ENCODE measurements at places on chromosomes 3 and 15.
A peak's percentile ranks its signal among the peaks of the same experiment; 100 is the strongest.

DNA sequence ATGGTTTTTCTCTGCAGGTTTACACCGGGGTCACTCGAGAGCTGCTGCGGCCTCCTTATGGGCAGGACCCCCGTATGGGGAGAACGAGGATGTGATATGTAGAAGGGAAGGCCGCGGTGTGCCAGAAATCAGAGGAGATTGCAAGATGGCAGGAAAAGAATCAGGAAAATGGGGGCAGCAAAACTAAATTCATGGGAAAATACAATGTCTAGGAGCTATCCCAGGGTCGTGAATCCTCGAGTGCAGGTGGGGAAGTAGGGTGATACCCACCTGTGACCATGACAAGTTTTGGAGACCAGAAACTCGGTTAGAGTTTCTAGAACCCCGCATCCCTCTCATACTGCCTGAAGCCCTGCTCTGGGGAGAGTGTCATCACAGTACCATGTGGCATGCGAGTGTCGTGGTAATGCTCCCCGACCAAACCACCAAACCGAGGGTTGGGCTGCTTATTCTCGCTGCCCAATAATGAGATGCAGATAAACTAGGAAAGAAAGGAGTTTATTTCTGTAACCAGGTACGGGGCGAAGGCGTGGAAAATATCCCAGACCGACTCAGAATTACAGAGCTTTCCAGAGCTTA lies 781 bp downstream of the TRNT1 start:
- no peak for DNase-seq

DNA sequence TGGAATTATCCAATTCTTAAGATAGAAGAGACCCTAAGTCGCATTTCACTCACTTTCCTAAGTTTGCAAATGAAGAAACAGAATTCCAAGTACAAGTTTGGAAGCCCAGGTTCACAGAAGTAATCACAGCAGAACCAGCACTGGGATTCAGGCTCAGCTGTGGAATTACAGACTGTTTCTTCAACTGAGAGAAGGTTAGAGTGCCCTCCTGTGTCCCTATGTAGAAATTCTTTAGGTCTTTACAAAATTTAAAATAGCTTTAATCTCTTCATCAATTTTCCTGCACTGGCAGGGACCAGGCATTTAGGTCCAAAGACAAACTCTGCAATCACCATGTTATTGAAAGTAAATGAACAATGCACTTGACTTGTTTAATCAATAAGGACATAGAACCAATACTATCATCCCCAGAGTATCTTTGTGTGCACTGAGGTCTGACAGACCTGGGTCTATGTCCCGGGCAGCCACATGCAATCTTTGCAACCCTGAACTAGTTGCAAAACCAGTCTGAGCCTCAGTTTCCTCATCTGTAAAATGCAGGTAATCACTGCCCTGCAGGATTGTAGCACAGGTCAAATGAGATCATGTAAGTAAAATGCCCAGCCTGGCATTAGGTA lies 96.3 kb upstream of the ZBED2 start:
- DNase-seq, result no peak

DNA sequence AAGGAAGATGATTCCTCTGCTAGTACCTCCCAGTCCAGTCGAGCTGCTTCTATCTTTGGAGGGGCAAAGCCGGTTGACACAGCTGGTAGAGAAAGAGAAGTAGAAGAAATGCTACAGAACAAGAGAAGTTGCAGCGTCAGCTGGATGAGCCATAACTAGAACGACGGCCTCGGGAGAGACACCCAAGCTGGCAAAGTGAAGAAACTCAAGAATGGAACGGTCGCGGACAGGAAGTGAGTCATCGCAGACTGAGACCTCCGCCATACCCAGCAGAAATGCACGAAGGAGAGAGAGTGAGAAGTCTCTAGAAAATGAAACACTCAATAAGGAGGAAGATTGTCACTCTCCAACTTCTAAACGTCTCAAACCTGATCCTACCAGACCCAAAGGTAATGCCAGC lies 19.0 kb upstream of the PARP14 start:
- no peak for DNase-seq

- DNase-seq, result no peak
Measured at GRCh38 chr3:34107669-34108068, 309.2 kb downstream of the PDCD6IP start.

- no peak for DNase-seq
Measured at GRCh38 chr3:72316501-72317279, 531.6 kb downstream of the SHQ1 start.

DNA sequence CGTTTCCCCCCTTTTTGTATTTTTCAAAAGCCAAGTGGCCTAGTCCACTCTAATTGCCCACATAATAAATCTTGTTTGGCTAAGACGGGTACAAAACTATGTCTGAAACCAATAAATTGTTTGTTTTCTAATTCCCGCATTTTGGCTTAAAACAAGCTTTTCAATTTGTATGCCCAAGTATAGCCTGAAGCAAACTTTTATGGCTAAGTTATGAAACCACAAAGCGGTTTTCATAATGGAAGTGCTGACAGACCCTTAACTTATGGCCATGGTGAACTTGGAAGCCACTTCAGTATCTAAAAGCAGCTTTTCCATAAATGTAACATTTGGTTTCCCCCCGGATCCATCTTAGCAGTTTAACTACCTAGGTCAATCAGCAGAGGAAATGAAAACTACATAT lies 29.9 kb upstream of the POLR2M start:
- no peak for DNase-seq

GRCh38 chr3:121436641-121437040 lies 109.1 kb downstream of the POLQ start:
- DNase-seq, result no peak

DNA sequence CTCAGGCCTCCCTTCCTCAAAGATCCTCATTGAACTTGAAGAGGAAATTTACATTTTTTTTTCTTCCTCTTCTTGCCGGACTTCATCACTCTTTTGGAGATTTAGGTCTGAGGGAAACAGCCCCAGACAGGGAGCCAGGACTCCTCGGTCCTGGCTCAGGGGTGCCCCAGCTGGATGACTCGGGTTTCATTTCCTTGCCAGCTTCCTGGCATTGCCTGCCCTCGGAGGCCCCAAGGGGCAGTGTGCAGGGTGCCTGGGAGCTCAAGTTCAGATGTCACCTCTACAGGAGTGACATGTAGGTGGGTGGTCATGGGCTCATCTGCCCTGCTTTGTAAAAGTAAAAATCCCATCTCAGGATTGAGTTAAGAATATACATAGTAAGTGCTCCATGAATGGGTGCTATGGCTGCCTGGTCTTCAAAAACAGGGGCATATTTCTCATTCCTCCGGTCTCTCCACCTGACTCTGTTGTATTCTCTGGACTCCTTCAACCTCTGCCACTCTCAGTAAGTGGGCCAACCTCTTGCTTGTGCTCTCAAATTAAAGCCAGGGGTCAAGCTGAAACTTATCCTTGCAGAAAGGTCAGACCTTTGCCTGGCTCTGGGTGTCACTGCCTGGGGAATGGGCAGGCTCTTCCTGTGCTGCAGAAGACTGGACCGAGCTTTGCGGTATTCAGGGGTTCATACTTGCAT lies 51.8 kb downstream of the SMAD6 start:
- no peak for DNase-seq

DNA sequence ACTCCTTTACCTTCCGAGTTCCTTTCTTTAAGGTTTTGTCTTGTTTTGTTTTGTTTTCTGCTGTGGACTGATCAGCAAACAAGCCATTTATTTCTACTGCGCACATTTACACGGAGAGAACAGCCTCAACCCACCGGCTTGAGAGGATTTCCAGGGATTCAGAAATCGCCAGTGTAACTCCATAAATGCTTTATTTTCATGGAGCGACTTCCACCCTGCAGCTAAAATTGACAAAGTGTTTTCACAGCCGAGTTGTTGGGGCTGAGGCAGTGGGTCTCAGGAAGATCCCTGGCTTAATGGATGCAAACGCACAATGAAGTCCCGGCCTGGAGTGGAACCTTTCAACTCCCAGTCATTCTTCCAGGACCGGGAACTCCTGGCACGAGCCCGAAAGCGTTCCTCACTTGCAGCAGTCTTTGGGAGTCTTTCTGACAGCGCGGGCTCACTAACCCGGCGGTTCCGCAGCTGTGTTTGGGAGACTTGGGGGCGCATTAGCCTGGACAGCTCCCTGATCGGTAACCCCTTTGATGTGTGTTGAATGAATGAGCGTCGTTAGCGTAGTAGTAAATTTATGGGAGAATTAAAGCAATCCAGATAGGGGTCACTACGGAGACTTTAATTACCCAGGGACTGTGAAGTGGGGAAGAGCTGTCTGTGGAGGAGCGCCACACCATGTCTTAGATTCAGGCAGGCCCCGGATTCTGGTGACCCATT lies 785 bp upstream of the MYRIP start:
- no peak for DNase-seq

DNA sequence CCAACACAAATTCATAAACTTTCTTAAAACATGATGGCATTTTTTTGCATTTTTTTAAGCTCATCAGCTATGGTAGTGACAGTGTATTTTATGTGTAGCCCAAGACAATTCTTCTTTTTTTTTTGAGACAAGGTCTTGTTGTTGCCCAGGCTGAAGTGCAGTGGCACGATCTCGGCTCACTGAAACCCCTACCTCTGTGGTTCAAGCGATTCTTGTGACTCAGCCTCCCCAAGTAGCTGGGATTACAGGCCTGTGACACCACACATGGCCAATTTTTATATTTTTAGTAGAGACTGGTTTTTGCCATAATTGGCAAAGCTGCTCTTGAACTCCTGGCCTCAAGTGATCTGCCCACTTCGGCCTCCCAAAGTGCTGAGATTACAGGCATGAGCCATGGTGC lies 17.3 kb upstream of the USP50 start:
- no peak for DNase-seq

GRCh38 chr3:103127737-103128136 lies 692.9 kb downstream of the ZPLD1 start:
- no peak for DNase-seq

DNA sequence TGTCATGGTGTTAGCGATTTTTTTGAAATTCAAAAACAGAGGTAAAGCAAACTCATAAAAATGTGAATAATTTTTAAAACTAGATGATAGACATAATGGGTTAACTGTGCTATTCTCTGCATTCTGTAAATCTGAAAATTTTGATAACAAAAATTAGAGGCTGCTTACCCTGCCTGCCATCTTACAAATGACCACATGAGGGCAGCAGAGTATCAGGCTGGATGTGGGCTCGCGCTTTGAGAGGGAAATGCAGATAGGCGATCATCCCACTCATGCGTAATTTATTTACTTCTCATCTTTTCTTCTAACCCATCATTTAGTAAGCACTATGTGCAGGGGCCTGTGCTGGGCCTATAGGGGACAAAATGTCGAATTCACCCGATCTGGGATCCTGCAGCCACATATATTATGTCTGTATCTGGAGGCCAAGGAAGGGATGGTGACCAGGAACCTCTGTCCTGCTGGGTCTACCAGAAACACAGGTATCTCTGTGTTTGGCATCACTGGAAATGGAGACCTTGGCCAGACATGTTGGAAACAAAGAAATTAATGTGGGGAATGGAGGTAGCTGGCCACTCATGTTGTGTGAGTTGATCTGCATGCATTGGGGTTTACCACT lies 7.8 kb upstream of the RAD18 start:
- peak; percentile 41 for DNase-seq

- no peak for DNase-seq
Measured at GRCh38 chr3:35777563-35778554, 138.5 kb downstream of the ARPP21 start.

- DNase-seq, result no peak
Measured at GRCh38 chr3:171503817-171504216, 43.6 kb upstream of the TNIK start.

- DNase-seq, result no peak
Measured at GRCh38 chr3:197219619-197220018, 78.8 kb downstream of the DLG1 start.

GRCh38 chr3:18556001-18556408 lies 130.9 kb upstream of the SATB1 start:
- DNase-seq, result no peak

DNA sequence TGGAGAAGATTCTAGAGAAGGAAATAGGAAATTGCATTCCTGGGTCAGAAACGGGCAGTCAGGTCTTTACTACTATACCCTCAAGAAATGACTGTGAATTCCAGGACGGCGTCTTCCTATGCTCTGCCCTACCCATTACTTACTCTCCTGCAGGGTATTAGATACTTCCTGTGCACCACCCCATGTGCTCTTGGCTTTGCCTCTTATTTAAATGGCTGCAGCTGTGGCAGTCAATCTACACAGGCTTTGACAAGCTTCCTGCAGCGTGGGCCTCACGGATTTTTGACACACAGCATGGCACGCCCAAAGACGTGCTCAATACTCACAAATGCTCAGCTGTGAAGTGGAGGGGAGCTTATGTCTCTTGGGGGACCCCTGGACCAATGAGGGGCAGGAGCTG lies 206.1 kb downstream of the SV2B start:
- no peak for DNase-seq

- no peak for DNase-seq
Measured at GRCh38 chr15:74882528-74882927, 7.3 kb upstream of the MPI start.

- peak; percentile 35 for DNase-seq
Measured at GRCh38 chr3:9912294-9912935, 4.5 kb upstream of the IL17RC start.

DNA sequence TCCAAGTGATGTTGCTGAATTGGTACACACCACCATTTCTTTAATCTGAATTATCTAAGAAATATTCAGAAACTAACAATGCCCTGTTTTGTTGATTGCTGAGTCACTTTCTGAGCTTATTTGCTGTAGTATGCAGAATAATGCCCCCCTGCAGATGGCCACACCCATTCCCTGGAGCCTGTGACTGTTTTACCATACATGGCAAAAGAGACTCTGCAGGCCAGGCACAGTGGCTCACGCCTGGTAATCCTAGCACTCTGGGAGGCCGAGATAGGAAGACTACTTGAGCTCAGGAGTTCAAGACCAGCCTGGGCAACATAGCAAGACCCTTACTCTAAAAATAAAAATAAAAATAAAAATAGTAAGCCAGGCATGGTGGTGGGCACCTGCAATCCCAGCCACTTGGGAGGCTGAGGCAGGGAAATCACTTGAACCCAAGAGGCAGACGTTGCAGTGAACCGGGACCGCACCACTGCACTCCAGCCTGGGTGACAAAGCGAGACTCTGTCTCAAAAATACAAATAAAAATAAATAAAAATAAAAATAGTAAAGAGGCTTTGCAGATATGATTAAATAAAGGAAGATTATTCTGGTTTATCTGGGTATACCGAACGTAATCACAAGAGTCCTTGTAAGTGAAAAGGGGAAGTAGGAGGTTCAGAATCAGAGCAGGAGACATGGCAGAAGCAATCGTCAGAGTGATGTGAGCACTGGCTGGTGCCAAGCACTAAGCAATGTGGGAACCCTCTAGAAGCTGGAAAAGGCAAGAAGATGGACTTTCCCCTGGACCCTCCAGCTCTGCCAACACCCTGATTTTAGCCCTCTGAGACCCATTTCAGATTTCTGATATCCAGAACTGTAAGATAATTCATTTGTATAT lies 19.0 kb downstream of the PCYT1A start:
- peak; percentile 13 for DNase-seq

DNA sequence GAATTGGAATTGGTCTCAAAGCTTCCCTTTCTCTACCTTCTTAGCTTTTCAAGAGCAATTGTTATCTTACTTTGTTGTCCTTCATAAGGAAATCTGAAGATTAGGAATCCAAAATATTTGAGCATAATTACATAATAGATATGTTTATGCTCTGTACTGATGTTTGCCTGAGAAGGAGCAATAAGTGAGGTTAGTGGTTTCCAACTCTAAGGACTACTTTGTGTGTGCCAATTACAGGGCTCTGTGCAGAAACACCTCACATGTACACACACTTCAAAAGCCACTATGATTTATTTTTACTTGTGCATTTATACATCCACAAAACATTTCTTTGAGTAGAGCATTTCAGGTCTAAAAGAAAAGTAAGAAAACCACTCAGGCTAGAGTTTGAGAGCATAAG lies 49.9 kb downstream of the MME start:
- no peak for DNase-seq

All from bone marrow (tissue), 2 donors.